T-helper 1 cell (primary cell): ENCODE measurements at places on chromosomes 16 and 17.

DNA sequence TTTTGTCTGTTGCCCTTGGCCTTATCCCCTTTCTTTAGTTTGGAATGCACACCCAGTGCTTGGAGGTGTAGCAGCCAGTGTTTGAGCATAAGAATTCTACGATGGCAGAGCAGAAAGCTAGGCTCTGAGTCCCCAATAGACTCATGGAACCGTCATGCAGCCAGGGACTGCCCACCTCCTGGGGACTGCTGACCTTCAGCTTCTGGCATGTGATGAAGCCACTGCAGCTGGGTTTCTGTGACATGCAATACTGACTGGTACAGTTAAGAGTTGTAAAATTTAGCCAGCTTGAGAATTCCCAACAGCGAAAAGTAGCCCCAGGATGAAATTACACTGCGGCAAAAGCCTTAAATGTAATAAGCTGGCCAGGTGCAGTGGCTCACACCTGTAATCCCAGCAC, 9.0 kb upstream of the MAP3K14 start:
- no peak for DNase-seq

DNA sequence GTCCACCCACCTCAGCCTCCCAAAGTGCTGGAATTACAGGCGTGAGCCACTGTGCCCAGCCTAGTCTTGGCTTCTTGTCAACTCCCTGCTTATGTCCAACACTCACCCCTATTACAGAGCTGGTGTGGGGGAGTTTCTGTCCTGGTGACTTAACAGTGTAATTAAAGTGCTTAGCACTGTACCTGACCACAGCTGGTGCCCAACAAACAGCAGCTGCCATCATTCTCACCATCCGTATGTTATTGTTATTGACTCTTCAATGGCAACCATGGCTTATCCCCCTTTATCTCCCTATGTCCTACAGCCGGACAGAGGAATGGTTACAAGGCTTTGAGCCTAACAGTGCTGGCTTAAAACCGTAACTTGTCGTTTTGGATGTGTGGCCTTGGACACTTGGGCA, 17.0 kb upstream of the BRCA1 start:
- no peak for DNase-seq

DNA sequence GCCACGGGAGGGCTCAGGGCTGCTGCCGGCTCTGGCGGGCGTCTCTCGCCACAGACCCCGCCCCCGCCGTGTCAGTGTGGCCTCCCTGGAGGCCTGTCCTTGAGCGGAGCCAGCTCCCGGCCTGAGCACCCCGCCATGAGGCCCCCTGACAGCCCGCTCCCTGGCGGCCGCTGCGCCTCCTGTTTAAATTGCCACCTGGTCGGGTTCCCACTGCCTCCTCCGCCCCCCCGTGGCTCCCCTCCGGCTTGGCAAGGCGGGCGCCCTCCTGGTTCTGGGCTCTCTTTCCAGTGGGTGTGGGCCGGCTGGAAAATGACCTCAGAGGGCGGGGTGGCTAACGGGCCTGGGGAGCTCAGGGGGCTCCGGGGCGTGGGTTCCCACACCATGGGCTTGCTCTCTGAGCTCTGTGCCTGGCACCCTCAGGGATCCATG, 42.1 kb upstream of the SSTR5 start:
- DNase-seq = no peak

DNA sequence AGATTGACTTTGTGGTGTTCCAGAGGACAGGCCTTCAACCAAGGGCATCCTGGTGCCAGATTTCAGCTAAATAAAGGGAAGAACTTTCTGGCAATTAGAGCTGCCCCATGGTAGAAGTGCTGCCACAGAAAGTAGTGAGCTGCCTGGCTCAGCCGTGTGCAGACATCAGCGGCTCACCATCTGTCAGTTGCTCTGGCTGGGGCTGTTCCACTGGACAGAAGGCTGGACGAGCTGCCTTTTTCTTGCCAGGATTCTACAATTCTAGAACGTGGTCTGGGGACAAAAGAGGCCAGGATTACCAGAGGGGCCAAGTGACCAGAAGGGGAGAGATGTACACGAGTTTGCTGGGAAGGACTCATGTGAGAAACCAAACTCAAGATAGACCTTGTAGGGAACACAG, 107.0 kb upstream of the RPL38 start:
- no peak for DNase-seq

DNA sequence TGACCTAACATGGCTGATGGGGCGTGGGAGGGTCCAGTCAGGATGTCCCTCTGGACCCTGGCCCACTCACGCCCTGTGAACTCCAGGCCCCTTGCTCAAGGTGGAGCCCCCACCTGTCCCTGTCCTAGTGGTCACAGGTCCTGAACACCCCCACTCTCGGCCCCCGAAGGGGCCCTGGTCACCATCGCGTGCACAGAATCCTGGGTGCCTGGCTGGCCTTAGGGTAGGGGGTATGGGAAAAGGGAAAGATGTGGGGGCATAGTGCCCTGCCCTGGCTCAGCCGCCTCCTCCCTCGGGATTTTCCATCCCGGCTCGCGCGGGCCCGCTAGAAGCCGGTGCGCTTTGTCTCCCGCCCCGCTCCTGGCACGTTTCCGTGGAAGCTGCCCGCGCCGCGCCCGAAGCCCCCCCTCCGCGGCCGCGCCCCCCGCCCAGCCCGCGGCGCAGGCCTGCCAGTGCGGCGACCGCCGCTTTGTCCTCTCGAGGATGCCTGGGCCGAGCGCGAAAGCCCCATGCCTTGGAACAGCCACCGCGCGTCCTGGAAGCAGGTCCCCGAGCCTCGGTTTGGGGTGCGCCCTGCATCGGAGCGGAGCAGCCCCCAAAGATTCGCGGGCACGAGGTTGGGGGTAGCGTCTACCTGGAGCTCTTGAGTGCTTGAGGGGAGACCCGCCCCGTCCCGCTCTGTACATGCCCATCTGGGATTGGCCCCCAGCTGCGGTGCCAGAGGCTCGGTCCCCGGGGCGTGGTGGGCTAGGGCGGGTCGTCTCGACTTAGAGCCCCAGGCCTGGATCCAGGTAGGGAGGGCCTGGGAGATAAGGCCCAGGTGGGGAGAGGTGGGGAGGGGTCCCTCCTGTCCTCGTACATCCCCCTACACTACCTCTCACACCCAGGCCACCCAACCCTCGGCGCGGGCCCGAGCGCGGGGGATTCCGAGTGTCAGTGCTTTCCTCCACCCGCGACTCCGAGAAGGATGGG, 1.3 kb downstream of the SMPD3 start:
- no peak for DNase-seq

DNA sequence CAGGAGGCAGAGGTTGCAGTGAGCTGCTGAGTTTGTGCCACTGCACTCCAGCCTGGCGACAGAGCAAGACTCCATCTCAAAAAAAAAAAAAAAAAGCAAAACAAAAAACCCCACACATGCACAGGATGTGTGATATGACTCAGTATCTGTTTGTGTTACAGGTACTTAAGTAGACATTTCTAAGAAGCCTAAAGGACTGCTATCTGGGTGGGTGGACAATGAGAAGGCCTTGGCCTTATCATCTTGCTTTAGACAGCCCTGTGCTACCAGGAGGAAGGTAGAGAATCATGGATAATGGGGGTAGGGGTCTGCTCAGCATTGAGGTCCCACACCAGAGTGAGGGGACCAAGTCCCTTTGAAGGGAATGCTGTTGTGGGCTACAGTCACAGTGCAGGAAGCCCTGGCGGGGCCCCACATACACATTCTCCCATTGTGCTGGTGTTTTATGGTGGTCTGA, 26.7 kb downstream of the PLD6 start:
- no peak for DNase-seq

GRCh38 chr16:122361-122760, 16.1 kb downstream of the NPRL3 start:
- no peak for DNase-seq

GRCh38 chr17:63120406-63120805, 154.4 kb downstream of the TANC2 start:
- no peak for DNase-seq

GRCh38 chr16:57098188-57098841, 5.9 kb downstream of the CPNE2 start:
- DNase-seq = no peak

- peak; percentile 49 for DNase-seq
These were observed at the start of gene FA2H for GRCh38 chr16:74774223-74775139. FA2H (minus strand) TSS chr16:74774820; CDS start chr16:74774755, 65 bp downstream.

DNA sequence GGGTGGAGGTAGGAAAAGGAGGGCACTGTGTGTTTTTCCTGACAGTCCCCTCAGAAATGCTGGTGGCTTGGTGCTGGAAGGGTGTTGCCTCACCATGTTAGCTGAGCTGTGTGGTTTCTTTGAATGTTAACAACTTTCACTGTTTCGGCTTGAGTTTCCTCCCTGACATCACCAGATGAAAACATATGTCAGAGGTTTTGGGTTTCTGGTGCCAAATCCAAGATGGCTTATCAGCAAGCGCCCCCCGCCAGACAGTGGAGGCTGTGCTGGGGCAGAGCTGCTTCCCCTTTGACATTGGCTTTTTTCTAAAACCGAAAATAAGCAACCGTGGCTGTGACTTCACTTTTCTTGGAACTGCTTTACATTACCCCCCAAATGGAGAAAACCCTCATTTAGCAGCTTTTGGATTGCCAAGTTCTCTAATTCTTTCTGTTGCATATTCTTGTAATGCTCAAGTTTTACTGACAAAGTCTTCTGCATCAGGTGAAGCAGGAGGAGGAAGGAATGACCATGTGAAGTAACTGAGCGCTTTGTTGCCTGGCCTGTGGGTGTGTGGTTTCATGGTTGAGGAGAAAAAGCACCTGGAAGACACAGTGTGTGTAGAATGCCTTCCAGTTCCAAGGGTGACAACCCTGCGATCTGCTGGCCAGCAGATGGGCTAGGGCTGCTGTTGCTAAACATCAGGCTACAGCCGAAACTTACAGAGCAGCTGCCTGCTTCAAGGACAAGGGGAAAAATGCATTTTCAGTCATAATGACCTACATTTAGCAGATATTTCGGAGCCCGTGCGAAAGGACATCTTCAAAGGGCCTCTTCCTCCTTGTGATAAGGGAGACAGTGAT, 9.7 kb downstream of the RMI2 start:
- peak; percentile 44 for DNase-seq
